ENCODE measurements at places on chromosomes 3 and 15.

DNA sequence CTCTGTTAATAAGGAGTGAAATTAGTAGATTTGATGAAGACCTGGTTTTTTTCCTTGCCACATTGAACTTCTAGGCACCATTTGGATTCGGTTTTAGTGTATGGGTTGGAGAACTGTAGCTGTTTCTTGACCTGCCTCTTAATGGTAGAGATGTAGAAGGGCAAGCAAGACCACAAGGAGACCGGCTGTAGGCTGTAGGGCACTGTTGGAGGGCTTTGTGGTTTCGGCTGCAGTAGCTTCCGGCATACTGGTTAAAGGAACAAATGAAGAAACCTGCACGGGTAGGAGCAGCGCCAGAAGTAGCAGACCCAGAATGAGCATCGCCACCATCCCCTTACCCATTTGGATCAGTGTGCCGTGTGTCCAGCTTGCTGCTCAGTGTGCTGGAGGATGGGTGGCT, 7.9 kb downstream of the PCLAF start:
- no peak for DNase-seq

GRCh38 chr3:133490468-133491351, 82.8 kb upstream of the CDV3 start:
- DNase-seq, result no peak

- DNase-seq, result no peak
Observed at GRCh38 chr3:177959188-177959587, 577.0 kb upstream of the KCNMB2 start.

GRCh38 chr3:86937306-86937791, 53.6 kb downstream of the VGLL3 start:
- DNase-seq, result no peak

GRCh38 chr3:9794400-9794799, 1.5 kb downstream of the ARPC4 start:
- no peak for DNase-seq

- no peak for DNase-seq
Observed at GRCh38 chr3:172249039-172249438, 199.2 kb downstream of the GHSR start.

DNA sequence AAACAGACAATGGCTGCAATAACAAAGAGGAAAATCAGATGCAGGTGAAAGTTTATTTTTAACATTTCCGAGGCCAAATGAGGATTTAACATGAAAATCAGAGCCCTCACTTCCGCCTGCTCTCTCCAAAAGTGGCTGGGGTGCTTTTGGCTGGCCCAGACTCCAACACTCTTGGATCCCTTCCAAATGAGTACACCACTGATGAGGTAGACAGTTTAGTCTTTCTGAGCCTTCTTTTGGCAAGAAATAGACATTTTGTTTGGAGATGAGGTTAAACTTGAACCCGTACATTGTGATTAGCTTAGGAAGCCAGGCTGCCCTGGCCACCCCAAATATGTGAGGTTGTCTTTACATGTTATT, 51.0 kb upstream of the TRA2B start:
- no peak for DNase-seq

DNA sequence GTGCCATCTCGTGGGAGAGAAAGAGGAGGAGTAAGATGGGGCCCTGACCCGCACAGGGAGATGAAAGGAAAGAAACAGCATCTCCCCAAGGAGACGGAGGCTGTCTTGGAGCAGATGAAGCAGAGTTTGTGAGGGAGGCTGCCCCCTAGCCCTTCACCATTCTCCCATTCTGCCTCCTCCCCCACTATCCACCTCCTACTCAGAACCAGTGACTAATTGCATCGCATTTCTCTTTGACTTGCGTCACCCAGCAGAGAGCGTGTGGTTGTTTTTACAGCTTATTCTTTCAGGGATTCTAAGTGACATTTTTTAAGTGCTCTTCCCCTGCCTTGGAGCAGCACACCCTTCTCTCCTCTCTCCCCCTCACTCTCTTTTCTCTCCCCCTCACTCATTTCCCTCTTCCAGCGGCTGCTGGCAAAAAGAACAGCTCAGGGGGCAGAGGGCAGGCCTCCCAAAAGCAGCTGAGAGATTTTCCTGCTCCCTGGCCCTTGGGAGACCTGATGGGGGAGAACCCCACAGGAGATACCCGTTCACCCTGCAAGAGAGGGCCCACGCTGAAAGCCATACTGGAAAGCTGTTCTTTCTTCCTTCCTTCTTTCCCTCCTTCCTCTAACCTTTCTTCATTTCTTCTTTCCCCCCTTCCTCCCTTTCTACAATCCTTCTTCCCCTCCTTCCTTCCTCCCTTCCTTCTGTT, 91.8 kb downstream of the MRPL46 start:
- DNase-seq, result no peak

DNA sequence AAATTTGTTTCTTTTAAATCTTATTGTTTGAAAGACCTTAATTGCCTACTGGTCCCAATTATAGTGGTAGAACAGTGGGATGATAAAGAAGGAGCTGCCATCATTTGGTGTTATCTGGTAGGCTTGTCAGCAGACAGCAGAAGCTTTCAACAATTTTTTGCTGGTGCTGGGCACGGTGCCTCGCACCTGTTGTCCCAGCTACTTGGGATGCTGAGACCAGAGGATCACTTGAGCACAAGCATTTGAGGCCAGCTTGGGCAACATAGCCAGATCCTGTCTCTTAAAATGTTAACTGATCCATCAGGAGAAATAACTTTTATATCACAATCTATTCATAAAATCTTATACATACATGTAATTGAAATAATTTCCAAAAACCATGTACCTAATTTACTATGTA, 36.0 kb downstream of the SENP5 start:
- DNase-seq, result no peak

- DNase-seq, result no peak
Observed at GRCh38 chr3:128480278-128480677, 12.7 kb downstream of the GATA2 start.

DNA sequence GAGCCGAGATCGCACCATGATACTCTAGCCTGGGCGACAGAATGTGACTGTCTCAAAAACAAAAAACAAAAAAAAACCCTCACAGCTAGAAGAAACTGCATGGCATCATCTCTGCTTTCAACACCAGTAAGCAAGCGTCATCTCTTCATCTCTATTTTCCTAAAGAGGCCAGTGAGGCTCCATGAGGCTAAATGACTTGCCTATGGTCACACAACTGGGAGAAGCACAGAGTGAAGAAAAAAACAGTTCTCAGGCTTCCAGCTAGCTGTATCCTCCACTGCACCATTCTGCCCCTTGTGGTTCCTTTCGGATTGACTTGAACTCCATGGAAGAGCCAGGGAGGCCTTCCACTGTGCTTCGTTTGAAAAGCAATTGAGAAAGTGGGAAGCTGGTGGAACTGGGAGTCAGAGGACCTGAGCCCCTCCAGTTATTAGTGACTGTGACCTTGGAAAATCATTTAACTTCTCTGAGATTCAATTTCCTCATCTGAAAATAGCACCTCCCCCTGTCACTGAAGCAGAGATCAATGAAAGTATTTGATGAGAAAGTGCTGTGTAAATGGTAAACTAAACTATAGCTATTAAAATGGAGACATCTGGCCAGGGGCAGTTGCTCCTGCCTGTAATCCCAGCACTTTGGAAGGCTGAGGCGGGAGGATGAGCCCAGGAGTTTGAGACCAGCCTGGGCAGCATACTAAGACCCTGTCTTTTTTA, 32.1 kb upstream of the DENND4A start:
- no peak for DNase-seq

DNA sequence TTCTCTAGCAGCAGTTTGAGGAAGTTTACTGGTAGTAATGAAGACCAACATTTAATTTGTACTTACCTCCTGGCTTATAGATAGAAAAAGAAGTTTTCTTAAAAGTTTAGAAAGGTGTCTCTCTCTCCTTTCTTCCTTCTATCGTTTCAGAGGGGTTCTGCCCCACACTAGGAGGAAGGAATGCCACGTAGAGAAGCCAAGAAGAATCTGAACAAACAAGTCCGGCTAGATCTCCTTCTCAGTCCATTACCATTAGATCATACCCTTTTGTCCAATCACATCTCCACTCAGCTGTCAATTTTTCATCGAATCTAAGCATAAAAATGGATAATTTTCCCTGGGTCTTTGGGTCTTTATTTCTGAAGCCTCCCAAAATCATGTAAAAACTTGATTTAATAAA, 1048.1 kb downstream of the SI start:
- DNase-seq, result no peak

- no peak for DNase-seq
Observed at GRCh38 chr15:62534996-62535395, 369.9 kb upstream of the C2CD4B start.

DNA sequence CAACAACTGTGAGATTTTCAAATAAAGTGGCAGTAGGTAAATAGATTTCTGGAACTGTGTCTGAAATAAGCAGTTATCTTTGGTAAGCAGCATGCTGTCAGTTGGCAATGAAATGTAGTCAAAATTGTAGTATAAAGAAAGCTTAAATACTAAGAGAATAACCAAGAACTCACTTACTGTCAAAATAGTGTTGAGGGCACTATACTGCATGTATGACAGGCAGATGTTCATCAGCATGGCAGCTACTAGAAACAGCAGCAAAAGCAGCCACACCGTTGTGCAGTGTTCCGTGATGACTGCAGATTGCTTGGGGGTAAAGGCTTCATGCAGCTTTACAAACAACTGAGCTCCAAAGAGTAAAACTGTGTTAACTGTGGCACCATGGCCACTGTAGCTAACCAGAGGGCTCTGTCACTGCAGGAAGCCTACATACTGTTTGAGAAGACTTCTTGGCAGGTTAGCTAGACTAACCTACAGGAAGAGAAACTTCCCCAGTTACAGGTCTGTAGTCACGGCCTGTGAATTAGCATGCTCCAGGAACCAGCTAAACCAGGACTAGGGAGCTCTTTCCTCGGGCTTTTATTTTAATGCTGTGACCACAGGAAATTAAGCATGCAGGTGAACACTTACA, 459.7 kb downstream of the TBL1XR1 start:
- DNase-seq, result no peak

GRCh38 chr3:108329947-108330346, 33.6 kb downstream of the HHLA2 start:
- DNase-seq, result no peak

- no peak for DNase-seq
Observed at GRCh38 chr3:140152851-140153639, 218.1 kb downstream of the CLSTN2 start.

DNA sequence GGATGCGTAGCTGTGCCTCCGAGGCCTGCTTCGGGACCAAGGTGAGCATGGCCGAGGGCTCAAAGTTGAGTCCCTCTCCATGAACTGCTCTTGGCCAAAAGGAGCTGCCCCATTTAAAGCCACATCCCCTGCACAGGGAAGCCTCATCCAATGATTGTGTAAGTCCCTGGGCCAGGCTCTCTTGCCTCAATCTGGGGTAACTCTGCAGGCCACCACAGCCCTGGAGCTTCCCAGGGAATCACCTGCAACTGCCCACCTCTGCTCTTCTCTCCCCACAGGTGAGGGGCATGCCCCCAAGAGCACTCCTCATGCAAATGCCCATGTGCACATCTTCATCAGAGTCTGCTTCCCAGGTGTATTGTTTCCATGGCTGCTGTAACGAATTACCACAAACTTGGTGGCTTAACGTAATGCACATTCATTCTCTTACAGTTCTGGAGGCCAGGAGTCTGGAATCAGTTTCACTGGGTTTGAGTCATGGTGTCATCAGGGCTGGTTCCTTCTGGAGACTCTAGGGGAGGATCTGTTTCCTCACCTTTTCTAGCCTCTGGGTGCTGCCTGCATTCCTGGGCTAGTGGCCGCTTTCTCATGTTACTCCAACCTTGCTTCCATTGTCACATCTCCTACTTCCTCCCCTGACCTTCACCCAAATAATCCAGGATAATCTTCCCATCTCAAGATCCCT, 25.0 kb upstream of the LOXL1 start:
- DNase-seq, result no peak

DNA sequence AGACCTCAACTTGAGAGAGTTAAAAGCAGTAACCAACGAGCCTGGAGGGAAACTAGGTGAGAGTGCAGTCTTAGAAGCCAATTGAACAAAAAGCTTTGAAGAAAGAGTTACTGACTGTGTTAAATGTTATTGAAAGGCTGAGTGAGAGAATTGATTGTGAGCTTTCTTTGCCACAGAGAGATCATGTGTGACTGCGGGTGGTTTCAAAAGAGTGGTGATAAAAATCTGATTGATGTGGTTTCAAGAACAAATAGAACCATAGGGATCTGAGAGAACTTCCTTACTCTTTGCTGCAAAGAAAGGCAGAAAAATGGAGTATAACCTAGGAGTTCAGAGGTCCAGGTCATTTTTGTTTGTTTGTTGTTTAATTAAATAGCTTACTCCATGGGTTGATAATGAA, 759.9 kb upstream of the ALCAM start:
- no peak for DNase-seq

- no peak for DNase-seq
Observed at GRCh38 chr3:115169808-115170207, 22.7 kb upstream of the ZBTB20 start.

GRCh38 chr15:22930782-22931484, 49.2 kb downstream of the CYFIP1 start:
- DNase-seq, result no peak

DNA sequence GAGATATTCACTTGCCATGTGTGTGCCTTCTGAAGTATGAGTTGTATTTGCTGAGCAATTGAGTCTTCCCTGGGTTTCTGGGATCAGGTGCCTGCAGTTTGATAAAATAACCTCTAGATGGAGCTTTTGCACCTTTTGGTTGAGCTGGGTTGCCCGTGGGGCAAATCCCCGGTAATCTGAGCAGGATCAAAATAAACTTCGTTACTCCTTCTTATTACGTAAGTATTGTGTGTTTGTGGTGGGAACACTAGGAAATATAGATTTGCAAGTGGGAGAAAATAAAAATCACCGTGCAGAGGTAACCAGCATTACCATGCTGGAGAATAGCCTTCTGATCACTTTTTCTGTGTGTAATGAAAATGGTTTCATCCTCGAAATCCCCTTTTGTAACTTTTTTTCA, 277.4 kb upstream of the NR2E3 start:
- no peak for DNase-seq

GRCh38 chr3:5980475-5980874, 793.0 kb downstream of the EDEM1 start:
- DNase-seq, result no peak

DNA sequence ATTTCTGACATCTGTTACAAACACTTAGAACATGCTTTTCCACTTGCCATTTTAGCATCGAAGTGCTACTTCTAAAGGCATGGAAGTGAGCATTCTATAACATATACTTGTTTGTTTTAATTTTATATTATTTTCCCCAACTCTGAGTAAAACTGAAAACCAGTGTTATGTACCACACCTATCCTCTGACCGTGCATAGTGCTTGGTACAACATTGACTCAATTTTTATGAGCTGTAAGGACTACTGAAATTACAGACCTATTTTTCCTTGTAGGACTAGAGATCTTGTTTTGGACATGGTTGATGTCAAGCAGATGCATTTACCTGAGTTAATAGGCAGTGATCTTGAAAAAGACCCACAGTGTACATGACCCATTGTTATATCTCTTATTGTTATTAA, 51.5 kb upstream of the CCNB2 start:
- no peak for DNase-seq

GRCh38 chr3:107430214-107430995, 53.2 kb downstream of the CCDC54 start:
- DNase-seq, result no peak

All from right lobe of liver (tissue), 6 donors.